Central memory CD4-positive, alpha-beta T cell (primary cell): ENCODE measurements at places on chromosomes 1 and 21.

DNA sequence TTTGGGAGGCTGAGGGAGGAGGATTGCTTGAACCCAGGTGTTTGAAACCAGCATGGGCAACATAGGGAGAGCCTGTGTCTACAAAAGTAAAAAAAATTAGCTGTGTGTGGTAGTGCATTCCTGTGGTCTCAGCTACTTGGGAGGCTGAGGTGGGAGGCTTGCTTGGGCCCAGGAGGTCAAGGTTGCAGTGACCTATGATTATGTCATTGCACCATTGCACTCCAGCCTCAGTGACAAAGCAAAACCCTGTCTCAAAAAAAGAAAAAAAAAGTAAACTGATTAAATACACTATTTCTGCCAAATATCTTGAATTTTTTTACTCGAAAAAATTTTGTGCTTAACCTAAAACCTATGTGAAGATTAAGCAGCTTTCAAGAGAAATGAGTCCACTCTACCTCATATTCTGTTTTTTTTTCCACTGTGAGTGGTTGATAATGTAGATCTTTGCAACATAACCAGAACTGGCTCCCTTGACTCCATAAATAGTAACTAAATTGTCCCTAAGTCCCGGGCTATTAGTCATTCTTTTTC is 19.4 kb upstream of the ZNF281 start:
- DNase-seq: no peak

DNA sequence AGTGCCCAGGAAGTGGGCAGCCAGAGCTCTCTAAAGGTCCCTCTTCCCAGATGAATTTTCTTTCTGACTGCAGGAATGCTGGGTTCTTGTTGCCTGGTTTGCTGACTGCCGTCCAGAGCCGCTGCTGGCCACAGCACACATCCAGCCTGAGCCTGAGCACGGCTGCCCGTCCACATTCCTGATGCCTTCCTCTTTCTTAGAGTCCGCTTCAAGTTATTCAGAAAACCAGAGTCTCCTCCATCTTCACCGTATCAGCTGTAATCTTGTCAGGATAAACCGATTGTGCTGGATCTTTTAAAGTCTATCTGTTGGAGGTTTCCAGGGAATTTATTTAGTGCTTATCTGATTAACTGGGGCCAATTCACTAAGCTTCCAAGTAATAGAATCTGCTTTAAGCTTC is 84.8 kb upstream of the BCAR3 start:
- no peak for DNase-seq

DNA sequence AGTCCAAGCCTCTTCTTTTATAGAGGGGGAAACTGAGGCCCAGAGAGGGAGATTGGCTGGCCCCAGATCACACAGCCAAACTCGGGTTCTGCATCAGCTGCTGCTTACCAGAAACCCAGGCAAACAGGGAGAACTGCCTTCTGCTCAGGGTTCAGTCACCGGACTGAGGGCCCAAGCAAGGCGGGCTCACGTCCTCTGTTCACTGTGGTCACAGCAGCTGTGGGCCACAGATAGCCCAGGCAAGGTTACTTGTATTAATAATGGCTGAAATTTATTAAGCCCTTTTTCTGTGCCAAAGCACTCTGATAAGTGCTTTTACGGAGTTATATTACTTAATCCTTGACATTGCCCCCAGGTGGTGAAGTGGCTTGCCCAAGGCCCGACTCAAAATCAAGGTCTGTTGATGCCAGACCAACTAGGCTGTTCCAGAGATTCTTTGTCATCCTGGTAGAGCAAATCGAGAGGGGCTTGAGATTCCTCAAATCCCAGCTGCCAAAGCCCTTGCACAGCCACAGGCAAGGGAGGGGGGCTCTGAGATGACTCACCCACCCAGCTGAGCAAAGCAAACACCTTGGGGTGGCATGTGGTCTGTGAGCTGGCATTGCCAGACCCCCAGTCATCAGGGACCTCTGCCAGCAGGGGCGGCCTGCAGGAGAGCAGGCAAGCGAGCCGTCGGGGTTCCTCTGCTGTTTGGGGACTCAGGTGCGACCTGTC is 36.5 kb downstream of the EPHB2 start:
- no peak for DNase-seq

GRCh38 chr1:90048043-90048442 is 53.1 kb downstream of the ZNF326 start:
- no peak for DNase-seq

DNA sequence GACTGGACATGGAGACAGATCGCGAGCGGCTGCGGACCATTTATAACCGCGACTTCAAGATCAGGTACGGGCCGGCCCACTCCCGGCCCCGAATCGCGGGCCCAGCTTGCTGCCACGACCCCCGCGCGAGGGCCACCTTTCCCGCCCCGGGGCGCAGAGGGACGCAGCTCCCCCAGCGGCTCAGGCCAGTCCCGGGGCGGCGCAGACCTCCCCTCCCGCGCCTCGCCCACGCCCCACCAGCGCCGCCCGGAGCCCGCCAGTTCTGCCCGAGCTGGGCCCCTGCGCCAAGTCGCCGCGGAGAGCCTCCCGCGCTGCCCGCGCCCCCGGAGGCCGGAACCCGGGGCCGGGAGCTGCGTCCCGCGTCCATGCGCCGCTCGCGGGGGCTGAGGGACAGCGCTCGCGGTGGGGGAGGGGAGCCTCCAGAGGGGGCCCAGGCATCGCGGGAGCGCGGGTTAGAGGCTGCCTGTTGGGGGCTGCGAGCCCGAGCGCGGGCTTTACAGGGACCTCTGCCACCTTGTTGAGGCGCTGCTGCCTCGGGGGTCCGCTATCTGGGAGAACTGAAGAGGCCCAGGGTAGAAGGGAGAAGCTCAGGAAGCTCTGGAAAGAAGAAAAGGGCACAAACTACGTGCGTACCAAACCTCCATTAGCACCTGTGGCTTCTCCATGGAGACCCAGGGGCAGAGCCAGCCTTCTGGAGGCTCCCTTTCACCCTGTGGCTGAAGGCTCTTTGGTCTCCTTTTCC is 698 bp downstream of the MOV10 start:
- DNase-seq: peak; percentile 28

- DNase-seq: no peak
These were observed 76.1 kb downstream of the SCCPDH start for GRCh38 chr1:246800356-246800755.

GRCh38 chr1:201456499-201457309 is 12.3 kb downstream of the PHLDA3 start:
- DNase-seq: no peak

DNA sequence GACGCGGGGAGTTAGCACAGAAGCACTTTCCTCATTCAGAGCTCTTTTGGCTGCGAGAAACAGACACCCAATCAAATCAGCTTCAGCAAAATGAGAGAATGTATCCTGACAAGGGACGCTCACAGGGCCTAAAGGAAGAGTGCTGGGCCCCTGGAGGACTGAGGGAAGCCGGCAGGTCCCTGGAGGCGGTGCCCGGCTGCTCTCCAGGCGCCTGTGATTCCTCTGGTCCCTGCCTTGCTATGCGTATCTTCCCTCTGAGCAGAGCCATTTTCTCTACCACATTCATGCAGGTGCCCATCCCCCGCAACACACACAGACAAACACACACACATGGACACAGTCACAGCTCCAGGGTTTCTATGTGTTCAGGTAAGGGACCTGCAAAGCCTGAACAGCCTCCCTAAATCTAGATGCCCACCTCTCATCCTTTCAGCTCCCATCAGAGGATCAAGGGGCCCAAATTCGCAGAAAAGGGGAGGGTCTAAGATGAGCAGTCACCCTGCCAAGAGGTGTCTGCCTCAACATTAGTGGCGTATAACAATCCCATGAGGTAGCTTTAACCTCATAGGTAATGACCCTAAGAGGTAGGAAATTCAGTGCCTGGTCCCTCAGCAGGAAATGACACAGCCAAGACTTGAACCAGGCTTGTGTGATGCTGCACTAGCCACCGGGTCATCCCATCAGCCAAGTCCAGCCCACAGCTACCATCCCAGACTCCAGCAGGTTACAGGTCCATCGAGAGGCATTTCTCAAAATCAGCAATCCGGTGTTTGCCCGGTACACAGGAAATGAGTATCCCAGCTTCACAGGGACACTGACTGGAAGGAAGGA is 29.0 kb downstream of the PTAFR start:
- DNase-seq: no peak

- DNase-seq: no peak
These were observed 3.9 kb downstream of the POFUT2 start for GRCh38 chr21:45283611-45284455.

GRCh38 chr1:82388679-82389078 is 587.9 kb downstream of the ADGRL2 start:
- no peak for DNase-seq

DNA sequence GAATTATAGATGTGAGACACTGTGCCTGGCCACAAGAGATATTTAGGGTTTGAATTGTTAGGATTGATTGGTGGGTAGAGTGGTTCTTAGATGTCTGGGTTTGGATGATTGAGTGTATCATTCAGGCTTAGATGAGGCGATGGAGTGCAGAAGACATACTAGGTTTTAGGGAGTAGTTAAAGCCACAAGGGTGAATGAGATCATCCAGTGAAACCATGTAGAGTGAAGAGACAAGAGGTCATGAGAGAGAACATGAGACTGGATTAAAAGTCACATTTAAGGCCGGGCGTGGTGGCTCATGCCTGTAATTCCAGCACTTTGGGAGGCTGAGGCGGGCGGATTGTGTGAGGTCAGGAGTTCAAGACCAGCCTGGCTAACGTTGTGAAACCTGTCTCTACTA is 37.2 kb downstream of the ZFYVE9 start:
- no peak for DNase-seq

DNA sequence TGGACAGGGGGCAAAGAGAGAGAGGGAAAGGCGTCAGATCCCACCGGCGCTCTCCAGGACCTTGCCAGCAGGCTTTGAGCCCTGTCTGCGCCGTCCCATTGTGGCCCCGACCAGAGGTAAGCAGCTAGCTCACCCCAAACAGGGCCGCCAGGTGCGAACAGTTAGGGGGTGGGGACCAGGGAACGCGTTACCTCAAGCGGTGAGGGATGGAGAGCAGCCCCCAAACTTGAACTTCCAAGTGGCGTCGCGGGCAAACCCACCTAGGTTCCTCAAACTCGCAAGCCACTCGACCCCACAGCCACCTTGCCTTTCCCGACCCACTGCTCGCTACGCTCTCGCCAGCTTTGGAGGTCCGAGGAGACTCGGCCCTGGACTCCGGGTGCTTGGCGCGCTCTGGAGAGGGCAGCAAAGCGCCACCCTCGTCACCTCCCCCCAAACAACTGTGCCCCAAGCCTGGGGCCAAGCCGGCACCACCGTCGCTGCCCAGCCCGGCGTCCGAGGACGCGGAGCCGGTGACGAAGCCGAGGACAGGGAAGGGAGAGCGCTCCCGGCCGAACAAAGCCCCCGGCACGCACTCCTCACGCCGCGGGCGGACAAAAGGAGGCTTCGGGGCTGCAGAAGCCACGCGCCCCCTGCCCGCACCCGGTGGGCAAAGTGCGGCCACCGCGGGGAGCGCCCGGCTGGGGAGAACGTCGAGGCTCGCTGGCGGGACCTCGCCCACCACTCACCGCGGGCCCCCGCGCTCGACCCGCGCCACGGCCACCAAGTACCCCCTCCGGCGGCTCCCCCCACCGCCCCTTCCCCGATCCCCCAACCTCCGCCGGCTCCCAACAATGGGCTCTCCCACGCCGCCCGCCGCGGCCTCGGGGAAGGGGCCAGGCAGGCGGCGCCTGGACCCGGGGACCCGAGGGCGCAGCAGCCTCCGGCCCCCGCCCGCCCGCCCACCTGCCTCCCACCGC is 976 bp downstream of the SSBP3 start:
- DNase-seq: no peak

DNA sequence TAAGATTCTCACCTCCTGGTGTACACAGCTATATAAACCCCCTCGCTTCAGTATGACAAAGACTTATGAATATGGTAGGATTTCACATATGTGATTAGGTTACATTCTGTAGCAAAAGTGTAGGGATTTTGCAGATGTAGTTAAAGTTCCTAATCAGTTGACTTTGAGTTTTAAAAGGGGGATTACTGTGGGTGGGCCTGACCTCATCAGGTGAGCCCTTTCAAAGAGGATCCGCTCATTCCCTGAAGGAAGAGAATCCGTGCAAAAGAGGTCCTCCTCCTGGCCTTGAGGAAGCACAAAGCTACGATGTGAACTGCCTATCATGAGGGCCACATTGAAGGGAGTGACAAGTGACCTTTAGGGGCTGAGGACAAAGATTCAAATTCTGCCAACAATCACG is 30.6 kb upstream of the KAZN start:
- DNase-seq: no peak

DNA sequence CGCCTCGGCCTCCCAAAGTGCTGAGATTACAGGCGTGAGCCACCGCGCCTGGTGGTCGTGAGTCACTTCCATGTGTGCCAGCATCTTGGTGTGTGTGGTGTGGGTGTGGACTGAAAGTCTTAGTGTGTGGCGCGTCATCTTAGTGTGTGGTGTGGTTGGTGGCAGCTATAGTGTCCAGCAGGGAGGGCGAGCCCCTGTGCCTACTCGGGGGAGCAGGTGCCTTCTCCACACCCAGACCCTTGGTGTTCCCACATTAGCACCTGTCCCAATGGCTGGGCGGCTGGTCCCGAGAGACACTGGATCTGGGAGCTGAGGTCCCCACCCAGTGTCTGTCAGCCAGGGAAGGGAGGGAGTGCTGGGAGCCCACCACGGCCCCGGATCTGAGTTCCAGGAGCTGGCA is 2.8 kb downstream of the SCNN1D start:
- no peak for DNase-seq

GRCh38 chr1:180728472-180729106 is 96.8 kb downstream of the XPR1 start:
- no peak for DNase-seq

DNA sequence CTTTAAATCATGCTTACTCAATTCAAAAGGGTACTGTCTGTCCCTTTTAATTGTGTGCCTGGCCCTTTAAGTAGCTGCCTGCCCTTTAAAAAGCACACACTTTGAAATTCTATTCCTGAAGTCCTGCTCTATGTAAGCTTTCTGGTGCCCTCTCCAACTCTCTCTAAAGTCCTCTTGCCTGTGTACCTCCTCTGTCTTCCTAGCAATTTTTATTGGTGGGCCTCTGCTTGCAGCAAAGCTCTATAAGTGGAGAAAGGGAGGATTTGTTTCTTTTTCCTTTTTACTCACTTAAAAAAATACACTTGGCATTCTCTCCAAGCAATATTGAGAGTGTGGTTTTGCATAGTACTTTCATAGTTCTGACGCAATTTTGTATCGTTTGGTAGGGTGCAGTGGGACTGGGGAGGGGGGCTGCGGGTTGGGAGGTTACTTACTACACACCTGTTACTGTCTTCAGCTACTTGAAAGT is 135.4 kb downstream of the LMO4 start:
- DNase-seq: no peak

GRCh38 chr1:80624682-80625081 is 1176.1 kb upstream of the ADGRL2 start:
- DNase-seq: no peak
